Tibial artery (tissue), 4 donors: ENCODE measurements at places on chromosomes 4 and X.
A peak's percentile ranks its signal among the peaks of the same experiment; 100 is the strongest.

GRCh38 chrX:45748369-45748774 is 547.7 kb upstream of the DIPK2B start:
- no peak for DNase-seq
- no peaks in the 10 kb centered on the region for H3K27me3 ChIP-seq
- H3K36me3 ChIP-seq, result no peaks in the 10 kb centered on the region
- H3K4me3 ChIP-seq, result no peak overlapping the region

GRCh38 chrX:95076449-95076848 is 1402.4 kb downstream of the FAM133A start:
- H3K27ac ChIP-seq, result no peak overlapping the region
- no peak overlapping the region for H3K4me3 ChIP-seq
- H3K27me3 ChIP-seq, result no peaks in the 10 kb centered on the region
- H3K36me3 ChIP-seq, result no peaks in the 10 kb centered on the region
- no peaks in the 10 kb centered on the region for H3K4me1 ChIP-seq
- DNase-seq, result no peak

GRCh38 chr4:4311193-4311592 is 21.1 kb downstream of the ZBTB49 start:
- DNase-seq, result no peak
- H3K4me1 ChIP-seq, result no peaks in the 10 kb centered on the region
- H3K27ac ChIP-seq, result no peak overlapping the region
- no peaks in the 10 kb centered on the region for H3K27me3 ChIP-seq
- H3K4me3 ChIP-seq, result no peak overlapping the region

- no peak for DNase-seq
- H3K36me3 ChIP-seq, result no peaks in the 10 kb centered on the region
- H3K4me3 ChIP-seq, result no peak overlapping the region
- H3K27me3 ChIP-seq, result no peaks in the 10 kb centered on the region
These were observed 138.9 kb upstream of the IL1RAPL2 start for GRCh38 chrX:104427073-104427472.

DNA sequence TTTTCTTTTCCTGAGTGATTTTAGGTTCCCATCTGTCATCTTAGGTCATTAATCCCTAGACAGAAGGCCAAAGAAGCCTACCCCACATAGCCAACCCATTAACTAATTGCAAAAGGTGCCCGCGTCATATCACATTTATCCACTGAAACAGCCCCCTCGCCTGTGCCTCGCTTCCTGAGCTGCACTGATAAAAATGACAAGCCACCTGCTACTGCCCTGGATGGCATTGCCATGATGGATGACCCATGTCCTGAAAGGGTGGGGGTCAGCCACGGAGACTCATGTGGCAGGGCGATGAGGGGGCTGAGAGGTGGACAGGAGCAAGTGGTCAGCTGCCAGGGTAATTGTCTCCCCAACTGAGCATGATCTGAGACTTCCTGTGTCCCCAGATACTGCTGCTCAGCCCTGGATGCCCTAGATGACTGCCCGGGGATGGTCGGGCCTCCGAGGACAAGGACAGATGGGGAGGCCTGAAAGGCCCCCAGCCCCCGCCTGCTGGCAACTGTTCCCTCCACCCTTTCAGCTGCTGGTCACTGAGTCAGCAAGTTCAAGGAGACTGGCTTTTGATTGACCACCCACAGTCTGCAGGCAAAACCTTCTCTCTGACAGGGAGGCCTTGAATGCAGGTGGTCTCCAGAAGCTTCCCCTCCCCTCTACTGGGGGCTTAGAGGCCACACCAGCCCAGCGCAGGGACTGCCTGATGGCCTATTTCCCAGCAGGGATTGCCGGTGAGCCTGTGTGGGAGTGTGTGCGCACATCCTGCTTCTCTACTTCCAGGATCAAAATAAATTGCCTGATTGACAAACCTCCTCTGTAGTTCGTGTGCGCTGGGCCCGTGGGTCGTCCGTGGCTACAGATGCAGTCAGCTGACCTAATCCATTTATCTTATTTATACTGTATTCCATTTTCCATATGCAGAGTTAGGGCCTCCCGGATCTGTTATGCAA is 496.3 kb downstream of the BCOR start:
- no peak for DNase-seq
- no peaks in the 10 kb centered on the region for H3K27me3 ChIP-seq
- no peaks in the 10 kb centered on the region for H3K4me1 ChIP-seq
- H3K36me3 ChIP-seq, result no peaks in the 10 kb centered on the region
- H3K27ac ChIP-seq, result no peak overlapping the region

- no peaks in the 10 kb centered on the region for H3K27me3 ChIP-seq
- H3K36me3 ChIP-seq, result no peaks in the 10 kb centered on the region
- no peak overlapping the region for H3K27ac ChIP-seq
- no peak for DNase-seq
- H3K4me3 ChIP-seq, result no peak overlapping the region
- H3K4me1 ChIP-seq, result no peaks in the 10 kb centered on the region
These were observed 31.9 kb downstream of the MAGED4 start for GRCh38 chrX:52216541-52216940.

DNA sequence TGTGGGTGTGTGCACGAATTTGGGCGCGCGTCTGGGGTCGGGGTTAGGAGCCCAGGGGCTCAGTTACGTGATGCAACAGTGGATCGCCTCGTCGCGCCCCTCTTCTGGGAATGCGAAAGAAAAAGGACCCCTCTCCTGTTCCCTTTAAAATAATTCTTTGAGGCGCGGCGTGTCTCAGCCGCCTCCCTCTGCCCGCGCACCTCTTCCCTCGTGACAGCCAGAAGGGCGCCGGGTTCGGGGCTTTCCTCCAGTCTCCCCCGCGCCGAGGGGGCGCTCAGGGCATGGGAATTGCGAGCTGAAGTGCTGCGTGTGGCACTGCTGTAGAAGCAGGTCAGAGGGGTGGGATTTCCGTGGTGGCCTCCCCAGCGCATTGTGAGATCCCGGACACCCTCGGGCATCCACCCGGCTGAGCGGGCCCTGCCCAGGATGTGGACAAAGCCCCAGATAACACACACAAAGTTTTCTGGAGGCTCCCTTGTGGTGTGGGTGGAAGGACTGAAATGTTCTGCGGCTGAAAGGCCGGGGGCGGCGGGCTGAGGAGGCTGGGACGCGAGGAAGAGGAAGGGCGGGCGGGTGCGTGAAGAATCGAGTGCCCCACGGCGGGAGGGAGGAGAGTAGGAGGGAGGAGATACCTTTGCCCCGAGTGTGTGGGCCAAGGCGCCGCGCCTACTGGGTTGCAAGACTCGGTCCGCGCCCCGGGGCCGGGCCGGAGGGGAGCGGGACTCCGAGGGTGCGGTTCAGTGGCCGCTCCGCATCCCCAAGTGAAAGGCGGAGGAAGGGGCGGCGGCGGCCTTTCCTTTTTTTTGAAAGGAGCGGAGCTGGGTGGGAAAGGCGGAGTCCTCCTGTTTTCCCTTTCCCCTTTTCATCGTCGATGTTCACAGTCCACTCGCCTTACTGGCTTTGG is 752 bp downstream of the SEPTIN11 start:
- peak; percentile 76 for DNase-seq
- H3K4me1 ChIP-seq, result peaks cover 25% of the 10 kb centered on the region
- no peaks in the 10 kb centered on the region for H3K36me3 ChIP-seq
- H3K27me3 ChIP-seq, result no peaks in the 10 kb centered on the region
- H3K4me3 ChIP-seq, result peak overlapping the region; percentile 79
- H3K27ac ChIP-seq, result peak overlapping the region; percentile 94

DNA sequence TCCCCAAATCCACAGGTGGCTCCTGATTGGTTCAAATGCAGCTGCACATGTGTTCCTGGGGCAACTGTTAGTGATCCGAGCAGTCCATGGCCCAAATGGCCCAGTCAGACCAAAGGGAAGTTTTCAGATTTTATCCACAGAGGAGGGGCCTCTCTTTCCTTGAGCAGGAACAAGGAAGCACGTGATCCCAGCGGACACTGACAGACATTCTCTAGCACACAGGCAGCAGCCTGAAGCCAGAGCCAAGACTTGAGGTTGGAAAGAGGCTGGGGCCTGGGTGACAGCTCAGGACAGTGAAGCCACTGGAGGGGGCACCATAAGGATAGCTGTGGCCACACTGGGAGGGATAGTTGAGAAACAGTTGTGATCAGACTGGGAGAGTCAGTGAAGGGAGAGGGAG is 3.5 kb upstream of the ZFP92 start:
- peaks cover 9% of the 10 kb centered on the region for H3K4me1 ChIP-seq
- no peak overlapping the region for H3K27ac ChIP-seq
- no peaks in the 10 kb centered on the region for H3K36me3 ChIP-seq
- peaks cover under 1% of the 10 kb centered on the region for H3K27me3 ChIP-seq
- no peak overlapping the region for H3K4me3 ChIP-seq
- no peak for DNase-seq

DNA sequence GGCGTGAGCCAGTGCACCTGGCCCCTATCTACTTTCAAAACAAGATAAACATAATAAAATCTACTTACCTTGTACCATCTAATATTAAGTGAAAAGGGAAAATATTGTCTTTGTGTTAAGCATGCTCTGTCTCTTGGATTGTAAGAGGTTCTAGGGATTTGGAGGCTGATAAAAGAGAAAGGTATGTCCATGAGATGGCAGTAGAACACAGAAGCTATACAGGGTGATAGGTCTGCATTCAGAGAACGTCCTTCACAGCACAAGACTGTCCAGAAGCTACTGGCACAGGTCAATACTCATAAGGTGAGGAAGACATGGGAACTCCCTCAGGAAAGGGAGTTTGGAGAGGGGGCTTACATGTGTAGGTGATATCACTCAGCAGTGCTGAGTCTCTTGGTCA is 135.5 kb downstream of the TMEM47 start:
- DNase-seq, result no peak
- H3K36me3 ChIP-seq, result no peaks in the 10 kb centered on the region
- no peak overlapping the region for H3K27ac ChIP-seq
- no peaks in the 10 kb centered on the region for H3K27me3 ChIP-seq
- no peak overlapping the region for H3K4me3 ChIP-seq
- H3K4me1 ChIP-seq, result no peaks in the 10 kb centered on the region

GRCh38 chrX:1679238-1679637 is 64.4 kb downstream of the ASMT start:
- no peaks in the 10 kb centered on the region for H3K27me3 ChIP-seq
- no peaks in the 10 kb centered on the region for H3K36me3 ChIP-seq
- H3K4me1 ChIP-seq, result no peaks in the 10 kb centered on the region
- peak; percentile 15 for DNase-seq
- no peak overlapping the region for H3K4me3 ChIP-seq

- H3K4me1 ChIP-seq, result peaks cover 4% of the 10 kb centered on the region
- peak; percentile 23 for DNase-seq
- no peak overlapping the region for H3K27ac ChIP-seq
- no peaks in the 10 kb centered on the region for H3K27me3 ChIP-seq
These were observed 22.5 kb downstream of the C4orf46 start for GRCh38 chr4:158649111-158649680.

DNA sequence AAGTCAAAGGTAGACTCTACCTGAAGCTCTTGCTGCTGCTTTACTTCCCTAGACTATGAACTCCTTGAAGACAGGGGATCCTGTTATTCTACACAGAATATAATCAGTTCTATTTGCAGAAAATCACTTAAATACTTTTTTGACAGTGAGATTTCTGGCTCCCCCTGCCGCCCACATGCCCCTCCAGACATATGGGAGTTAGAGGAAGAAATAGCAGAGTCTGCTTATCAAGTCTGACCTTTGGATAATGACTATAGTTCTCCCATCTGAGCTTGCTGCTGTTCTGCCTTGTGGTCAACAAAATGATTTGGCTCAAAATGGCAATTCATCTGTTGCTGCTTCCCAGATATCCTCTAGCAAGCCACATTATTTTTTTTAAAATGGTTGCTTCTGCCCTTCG is 101.1 kb downstream of the ENOX2 start:
- H3K4me1 ChIP-seq, result no peaks in the 10 kb centered on the region
- H3K27me3 ChIP-seq, result no peaks in the 10 kb centered on the region
- H3K36me3 ChIP-seq, result no peaks in the 10 kb centered on the region

DNA sequence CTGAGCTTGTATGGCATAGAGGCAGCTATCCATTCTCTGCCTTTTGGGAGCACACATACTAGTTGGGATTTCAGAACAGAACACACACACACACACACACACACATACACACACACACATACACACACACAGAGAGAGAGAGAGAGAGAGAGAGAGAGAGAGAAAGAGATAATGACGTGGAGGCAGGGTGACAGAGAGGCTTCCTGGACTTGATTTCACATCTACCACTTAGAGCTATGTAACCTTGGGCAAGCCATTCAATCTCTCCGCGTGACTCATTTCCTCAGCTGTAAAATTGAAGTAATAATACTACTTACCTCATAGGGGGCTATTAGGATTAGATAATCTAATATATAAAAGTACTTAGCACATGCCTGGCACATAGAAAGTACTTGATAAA is 12.3 kb upstream of the GRIA3 start:
- no peak overlapping the region for H3K4me3 ChIP-seq
- DNase-seq, result no peak
- H3K27ac ChIP-seq, result no peak overlapping the region
- H3K36me3 ChIP-seq, result no peaks in the 10 kb centered on the region
- H3K4me1 ChIP-seq, result no peaks in the 10 kb centered on the region

DNA sequence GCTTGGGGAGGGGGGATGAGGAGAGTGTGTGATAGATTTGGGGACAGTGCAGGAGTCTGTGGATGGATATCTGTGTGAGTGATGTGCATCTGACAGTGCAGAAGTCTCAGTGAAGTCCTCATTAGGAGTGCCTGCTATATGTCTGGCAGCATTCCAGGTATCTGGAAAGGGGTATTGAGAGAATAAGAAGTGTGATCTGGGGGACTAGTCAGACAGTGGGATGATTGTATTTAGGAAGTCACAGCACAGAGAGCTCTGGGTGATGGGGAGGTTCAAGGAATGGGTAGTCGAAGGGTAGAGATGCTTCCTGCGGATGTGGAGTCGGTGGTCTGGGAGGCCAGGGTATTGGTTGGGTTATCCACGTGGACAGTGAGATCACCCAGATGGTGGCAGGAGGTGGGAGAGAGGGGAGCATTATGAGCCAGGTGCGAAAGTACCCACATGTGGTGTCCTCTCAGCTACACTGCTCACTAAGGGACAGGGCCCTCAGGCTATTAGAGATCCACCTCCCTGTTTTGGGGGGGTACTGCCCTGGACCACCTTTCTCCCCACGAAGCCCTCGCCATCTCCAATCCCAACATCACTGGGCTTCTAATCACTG is 9.8 kb downstream of the MAGED2 start:
- H3K4me1 ChIP-seq, result no peaks in the 10 kb centered on the region

- H3K27ac ChIP-seq, result no peak overlapping the region
- H3K4me1 ChIP-seq, result no peaks in the 10 kb centered on the region
- no peaks in the 10 kb centered on the region for H3K36me3 ChIP-seq
- H3K4me3 ChIP-seq, result no peak overlapping the region
- no peaks in the 10 kb centered on the region for H3K27me3 ChIP-seq
These were observed 86.8 kb downstream of the ABLIM2 start for GRCh38 chr4:8071766-8072165.

DNA sequence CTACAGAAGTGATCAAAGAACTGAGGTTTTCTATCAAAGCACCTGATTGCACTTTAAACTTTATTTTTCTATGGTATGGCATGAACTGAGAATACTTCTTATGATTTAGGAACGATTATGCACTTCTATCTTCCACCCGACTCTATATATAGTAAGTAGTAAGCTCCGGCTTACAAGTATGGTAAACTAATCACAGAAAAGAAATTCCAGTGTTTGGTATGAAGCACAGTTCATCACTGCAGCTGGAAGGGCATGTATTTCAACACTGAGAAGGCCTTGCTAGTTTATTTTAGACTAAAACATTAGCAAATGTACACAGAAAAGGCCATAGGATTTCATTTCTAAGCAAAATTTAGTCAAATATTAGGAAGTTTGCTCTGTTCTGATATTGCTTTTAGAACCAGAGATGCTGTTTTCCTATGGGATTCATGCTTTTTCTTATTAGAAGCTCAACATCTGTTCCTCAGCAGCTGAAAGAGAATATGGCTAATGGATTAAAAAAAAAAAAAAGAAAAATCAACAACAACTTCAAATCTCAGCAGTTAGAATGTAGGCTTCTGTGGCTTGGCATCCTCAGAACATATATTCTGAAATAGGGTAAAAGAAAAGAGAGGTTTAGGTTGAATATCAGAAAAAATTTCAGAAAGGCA is 273.5 kb downstream of the C4orf33 start:
- no peak overlapping the region for H3K4me3 ChIP-seq
- no peaks in the 10 kb centered on the region for H3K36me3 ChIP-seq
- H3K27me3 ChIP-seq, result no peaks in the 10 kb centered on the region
- no peak for DNase-seq
